G401 (cell line): ENCODE measurements at places on chromosomes 4 and X.

GRCh38 chr4:109890076-109890475 lies 22.6 kb upstream of the EGF start:
- DNase-seq: no peak

GRCh38 chr4:116811730-116812129 lies 273.6 kb downstream of the TRAM1L1 start:
- no peak for DNase-seq

DNA sequence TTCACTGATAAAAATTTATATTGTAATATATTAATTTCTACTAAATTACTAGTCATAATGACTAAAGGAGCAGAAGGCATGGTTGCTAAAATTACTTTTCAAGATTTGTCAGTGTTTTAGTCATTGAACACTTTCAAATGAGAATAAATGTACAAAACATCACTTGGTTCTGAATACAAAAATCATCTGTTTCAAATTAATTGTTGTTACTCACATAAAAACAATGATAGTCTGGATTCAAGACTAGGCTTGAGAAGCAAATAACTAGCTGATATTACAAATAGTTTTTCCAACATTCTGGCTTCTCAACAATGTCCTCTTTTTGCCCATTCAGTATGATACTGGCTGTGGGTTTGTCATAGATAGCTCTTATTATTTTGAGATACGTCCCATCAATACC lies 112.5 kb downstream of the ANAPC10 start:
- DNase-seq: no peak

DNA sequence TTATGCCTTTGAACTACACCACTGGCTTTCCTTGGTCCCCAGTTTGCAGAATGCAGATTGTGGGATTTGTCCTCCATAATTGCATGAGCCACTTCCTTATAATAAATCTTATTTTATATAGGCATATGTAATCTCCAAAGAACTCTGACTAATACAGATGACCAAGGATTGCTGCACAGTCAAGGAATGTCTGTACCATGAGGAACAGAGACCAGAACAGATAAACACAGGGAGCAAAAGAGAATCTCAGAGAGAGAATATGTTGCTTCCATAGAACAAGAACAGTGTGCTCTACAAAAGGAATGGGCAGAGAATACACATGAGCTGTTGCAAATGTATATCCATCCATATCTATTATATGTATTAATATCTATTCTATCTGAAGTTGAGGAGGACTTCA lies 111.1 kb downstream of the ADRA2C start:
- DNase-seq: no peak

DNA sequence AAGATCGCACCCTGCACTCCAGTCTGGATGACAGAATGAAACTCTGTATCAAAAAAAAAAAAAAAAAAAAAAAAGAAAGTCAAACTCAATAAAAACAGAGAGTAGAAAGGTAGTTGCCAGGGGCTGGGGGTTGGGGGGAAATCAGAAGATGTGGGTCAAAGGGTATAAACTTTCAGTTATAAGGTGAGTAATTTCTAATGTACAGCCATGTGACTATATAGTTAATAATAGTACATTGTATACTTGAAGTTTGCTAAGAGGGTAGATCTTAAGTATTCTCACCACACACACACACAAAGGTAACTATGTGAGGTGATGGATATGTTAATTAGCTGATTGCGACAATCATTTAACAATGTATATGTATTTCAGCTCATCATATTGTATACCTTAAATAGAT lies 11.5 kb downstream of the HERC6 start:
- no peak for DNase-seq

GRCh38 chrX:134369576-134369975 lies 90.4 kb upstream of the HPRT1 start:
- no peak for DNase-seq

DNA sequence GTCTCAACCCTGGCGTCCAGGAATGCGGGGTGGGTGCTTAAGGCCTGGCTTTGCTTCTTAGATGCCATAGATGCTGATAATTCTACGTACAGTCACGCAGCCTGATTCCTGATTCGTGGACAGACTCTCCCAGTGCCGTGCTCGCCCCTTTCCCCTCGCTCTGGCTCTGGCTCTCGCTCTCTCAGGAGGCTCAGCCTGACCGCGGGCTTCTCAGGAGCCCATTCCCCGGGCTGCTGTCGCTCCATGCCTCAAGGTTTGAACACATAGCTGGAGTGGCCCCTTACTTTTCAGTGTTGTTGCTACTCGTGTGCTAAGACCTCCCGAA lies 59.2 kb upstream of the ZC4H2 start:
- DNase-seq: peak; percentile 57

- no peak for DNase-seq
Observed at GRCh38 chr4:7876201-7876875, 63.3 kb downstream of the AFAP1 start.

DNA sequence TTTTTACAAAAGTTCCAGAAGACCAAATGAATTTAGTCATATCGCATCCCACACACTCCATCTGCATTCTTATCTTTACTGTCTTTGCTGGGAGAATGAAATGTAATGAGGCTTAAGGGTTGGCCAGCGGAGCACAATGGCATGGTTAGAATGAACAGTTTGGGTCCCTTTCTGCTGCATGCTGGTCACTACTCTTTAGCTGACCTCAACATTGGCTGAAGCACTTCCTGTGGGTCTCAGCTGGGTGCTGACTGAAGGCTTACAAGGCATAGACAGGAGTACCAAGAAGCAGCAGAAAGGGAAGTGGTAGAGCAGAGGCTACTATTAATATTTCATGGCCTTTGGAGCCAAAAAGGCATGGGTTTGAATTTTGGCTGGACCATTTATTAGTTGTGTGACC lies 159.4 kb upstream of the GPC4 start:
- no peak for DNase-seq

DNA sequence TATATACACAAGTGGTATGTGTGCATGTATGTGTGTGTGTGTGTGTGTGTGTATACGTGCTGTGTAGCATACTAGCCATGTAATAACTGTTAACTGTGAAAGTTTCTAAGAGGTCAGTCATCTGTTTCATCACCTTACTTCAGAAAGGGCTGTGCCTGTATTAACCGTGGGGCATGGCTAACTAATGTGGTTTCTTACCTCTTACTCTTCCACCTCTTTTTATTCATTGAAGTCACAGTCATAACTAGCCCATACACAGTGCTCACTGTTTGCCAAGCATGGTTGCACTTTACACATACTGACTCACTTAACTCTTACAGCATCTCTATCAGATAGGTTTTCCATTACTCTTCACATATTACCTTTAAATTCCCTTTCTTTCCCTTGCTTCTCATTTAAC lies 23.7 kb upstream of the LRAT start:
- no peak for DNase-seq

DNA sequence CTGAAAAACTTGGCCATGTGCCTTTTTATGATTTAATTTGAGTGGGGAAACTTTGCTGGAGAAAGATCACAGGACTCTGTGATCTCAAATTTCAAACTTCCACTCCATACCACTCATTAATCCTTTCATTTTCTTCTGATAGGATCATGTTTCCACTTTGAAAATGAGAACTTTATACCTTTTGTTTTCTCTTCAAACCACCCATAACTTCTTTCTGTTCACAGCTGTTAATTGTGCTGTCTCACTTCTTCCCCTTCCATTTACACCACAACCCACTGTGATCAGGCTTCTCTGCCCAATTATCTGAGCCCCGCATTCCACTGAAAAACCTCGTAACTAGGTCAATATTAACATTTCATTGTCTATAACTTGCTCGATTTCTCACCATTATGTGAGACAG lies 47.0 kb upstream of the ARSJ start:
- DNase-seq: no peak

DNA sequence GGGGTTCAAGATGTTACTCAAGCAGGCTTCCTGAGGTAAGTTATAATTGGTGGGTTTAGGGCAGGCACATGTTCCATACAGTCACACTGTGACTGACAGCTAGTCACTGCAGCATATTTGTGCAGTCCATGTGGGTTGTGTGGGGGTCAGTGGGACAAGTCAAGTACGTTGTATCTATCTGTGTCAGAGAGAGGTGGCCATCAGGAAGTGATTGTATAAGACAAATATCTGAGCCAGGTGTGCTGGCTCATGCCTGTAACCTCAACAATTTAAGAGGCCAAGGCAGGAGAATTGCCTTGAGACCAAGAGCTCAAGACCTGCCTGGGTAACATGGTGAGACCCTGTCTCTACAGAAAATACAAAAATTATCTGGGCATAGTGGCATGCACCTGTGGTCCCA lies 509.3 kb downstream of the CENPC start:
- DNase-seq: no peak

GRCh38 chr4:82833696-82834313 lies 35.2 kb upstream of the SCD5 start:
- no peak for DNase-seq

- DNase-seq: no peak
Observed at GRCh38 chr4:143391895-143392294, 55.2 kb downstream of the GAB1 start.

GRCh38 chr4:1201851-1202525 lies 29.6 kb upstream of the SPON2 start:
- no peak for DNase-seq

- DNase-seq: peak; percentile 29
Observed at GRCh38 chrX:21873063-21873775, 17.4 kb downstream of the YY2 start.

- no peak for DNase-seq
Observed at GRCh38 chr4:64713256-64713840, 304.1 kb upstream of the TECRL start.

- DNase-seq: no peak
Observed at GRCh38 chr4:137961051-137961438, 281.1 kb downstream of the SLC7A11 start.

DNA sequence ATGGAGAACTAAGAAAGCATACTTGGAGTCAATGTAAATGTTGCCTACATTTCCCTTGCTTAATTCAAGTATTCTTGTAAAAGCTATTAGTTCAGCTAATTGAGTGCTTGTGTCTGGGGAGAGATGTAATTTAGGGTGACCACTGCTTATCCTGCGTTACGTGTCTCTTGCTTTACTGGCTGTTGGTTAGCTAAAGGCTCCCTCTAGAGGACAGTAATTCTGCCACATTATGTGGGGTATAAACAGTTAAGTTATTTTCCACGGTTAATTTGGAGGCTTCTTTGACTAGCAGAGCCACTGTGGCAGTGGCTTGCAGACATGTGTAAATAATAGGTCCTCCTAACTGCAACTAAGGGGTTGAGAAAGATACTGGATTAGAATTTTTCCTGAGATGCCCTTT lies 25.3 kb upstream of the NAF1 start:
- no peak for DNase-seq

- DNase-seq: no peak
Observed at GRCh38 chr4:22595684-22596083, 79.8 kb upstream of the ADGRA3 start.

GRCh38 chrX:74520291-74520690 lies 94.1 kb downstream of the RLIM start:
- DNase-seq: no peak

DNA sequence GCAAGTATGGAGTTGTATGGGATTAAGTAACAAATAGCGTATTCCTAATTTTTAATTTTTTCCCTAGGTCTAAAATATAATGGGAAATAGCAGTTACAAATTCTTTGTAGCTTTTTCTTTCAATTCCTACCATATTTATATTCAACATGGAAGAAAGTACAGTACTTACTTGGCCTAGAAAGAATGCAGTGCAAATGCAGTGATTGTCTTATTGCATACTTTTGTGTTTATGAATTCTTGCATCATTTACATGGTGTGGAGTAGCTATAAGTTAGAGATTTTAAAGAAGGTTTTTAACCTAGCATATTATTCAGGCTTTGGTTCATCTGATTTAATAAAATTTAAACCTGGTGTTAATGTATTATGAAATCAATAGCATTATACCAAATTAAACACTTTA lies 263.3 kb downstream of the BMPR1B start:
- no peak for DNase-seq

GRCh38 chr4:117481742-117482141 lies 396.4 kb upstream of the TRAM1L1 start:
- no peak for DNase-seq

GRCh38 chr4:109079731-109080130 lies 222.7 kb downstream of the COL25A1 start:
- no peak for DNase-seq

DNA sequence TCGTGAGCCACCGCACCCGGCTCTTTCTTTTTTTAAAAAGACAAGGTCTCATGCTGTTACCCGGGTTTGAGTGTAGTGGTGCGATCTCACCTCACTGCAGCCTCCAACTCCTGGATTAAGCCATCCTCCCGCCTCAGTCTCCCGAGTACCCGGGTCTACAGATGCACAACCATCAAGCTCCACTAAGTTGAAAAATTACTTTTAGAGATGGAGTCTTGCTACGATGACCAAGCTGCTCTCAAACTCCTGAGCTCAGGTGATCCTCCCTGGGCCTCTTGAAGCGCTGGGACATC lies 2.0 kb downstream of the SLC25A6 start:
- no peak for DNase-seq

DNA sequence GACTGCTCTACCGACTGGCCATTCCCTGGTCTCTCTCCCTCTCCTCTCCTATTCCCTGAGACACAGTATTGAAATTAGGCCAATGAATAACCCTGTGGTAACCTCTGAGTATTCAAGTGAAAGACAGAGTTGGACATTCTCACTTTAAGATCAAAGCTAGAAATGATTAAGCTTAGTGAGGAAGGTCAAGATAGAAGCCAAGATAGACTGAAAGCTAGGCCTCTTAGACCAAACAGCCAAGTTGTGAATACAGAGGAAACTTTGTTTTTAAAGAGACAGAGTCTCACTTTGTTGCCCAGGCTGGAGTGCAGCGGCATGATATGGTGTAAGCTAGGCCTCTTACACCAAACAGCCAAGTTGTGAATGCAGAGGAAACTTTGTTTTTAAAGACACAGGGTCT lies 64.6 kb downstream of the KDM6A start:
- DNase-seq: no peak

- DNase-seq: no peak
Observed at GRCh38 chrX:121456315-121456714, 408.9 kb downstream of the GLUD2 start.

DNA sequence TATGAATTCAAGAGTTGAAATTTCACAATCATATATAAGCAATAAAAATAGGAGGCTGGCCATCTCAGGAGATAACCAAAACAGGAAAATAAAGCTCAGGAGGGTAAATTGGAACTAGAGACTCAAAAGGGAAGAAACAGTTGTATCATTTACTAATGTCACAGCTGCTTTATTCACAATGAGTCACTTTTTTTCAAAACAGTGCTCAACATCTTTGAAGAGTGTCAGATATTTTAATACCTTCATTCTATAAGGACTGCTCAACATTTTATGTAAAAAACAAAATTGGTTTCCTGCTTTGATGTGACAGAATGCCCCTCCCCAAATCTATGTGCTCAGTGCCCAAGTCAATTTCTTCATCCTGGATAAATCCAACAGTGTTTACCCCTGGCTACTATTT lies 97.7 kb downstream of the DDX60 start:
- DNase-seq: no peak

- peak; percentile 88 for DNase-seq
Observed at GRCh38 chr4:71184195-71184781, 154.5 kb upstream of the SLC4A4 start.

- DNase-seq: no peak
Observed at GRCh38 chr4:174628191-174628590, 105.9 kb upstream of the HPGD start.

DNA sequence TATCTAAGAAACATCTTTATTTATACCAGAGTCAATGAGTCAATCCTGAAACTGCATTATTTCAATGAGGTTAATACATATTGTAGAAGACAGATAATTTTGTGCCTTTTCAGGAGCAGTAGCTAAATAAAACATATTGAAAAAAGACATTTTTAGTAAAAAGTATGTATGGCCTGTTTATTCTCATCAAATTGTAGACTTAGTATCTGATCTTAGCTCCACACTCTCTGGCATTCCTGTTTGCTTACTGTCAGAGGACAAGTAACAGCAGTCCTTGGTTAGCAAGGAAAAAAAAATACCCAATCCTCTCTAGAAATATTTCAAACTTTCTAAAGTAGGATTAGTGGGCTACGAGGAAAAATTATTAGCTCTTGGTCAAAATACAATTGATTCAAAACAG lies 50.5 kb upstream of the GUCY1A1 start:
- DNase-seq: no peak
